Central memory CD8-positive, alpha-beta T cell (primary cell): ENCODE measurements at places on chromosomes 7 and 10.

GRCh38 chr7:41319581-41319980 is 383.3 kb downstream of the INHBA start:
- DNase-seq: no peak

DNA sequence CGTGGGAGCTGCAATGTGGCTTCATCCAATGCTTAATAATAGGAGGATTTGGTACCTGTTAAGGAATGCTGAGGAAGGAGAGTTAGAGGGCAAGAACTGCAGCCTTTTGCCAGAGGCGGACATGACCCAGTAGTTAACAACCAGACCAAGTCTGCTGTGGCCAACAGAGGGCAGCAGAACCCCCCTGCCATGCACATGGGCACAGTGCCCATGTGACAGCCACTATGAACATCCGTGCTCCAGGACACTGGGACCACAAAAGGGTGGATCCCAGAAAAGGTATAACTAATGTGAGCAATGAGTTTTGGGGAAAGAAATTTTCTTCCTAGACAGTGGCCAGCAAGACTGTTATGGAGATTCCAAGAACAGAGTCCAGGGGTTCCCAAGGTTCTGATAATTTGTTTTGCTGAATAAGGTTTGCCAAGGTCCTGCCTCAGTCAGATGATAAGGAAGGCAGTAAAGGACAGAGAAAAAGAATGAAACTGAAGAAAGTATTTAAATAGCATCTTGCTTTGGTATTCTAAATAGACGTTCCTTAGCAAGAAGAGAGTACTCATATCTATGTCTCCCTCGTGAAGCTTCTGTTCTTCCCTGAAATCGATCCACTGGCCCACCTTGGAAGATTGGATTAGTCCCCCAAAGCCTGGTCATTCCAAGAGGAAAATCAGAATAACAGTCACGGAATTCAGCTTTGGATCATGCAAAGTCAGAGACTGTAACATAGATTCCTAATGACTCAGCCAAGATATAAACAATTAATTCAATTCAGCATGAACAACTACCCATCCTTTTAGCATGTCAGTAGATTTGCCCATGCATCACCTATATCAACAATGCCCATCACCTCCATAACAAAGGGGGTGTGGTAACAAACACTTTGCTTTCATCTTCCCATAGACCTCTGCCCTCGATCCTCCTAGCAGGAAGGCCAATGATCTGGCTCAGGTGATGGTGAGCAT is 56.0 kb downstream of the LGI1 start:
- no peak for DNase-seq

DNA sequence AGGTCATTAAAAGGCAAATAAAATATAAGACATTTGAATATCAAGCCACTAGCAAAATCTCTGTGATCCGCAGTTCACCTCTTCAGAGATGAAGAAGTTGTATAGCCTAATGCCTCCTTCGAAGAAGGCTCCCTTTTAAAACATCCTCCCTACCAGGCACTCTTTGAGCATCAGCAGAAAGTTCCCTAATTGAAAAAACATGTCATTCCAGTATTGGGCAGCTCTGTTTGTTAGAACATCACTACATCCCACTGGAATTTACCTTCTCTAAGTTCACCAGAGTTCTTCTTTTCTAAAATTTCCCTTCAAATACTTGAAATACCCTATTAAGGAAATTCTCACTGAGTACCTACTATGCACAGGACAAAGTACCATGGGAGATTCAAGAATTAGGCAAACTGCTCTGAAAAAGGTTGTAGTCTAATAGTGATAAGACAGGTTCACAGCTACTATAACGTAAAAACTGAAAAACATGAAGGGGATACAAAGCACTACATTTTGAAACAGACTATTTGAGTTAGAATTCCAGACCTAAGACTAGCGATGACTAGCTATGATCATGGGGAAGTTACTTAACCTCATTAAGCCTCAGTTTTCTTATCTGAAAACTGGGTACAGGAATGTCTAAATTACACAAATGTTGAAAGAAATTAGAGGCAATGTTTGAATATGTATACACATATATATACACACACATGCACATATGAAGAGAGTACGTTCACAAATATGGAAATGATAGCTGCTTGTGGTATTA is 128.7 kb downstream of the ELAPOR2 start:
- no peak for DNase-seq

- no peak for DNase-seq
Measured at GRCh38 chr10:96618653-96619052, 31.8 kb upstream of the TM9SF3 start.

GRCh38 chr10:73814896-73815718 is 3.7 kb upstream of the NDST2 start:
- no peak for DNase-seq

DNA sequence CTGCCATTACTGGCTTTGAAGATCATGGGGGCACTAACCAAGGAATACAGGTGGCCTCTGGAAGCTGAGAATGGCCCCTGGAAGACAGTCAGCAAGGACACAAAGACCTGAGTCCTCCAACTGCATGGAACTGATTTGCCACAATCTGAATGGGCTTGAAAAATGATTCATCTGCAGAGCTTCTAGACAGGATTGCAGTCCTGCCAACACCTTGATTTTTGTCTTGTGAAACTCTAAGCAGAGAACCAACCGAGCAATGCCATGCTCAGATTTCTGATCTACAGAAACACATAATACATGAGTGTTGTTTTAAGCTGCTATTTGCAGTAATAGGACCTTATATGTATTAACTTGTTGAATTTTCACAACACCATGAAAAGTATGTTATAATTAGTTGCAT is 66.1 kb upstream of the SLC13A1 start:
- no peak for DNase-seq

DNA sequence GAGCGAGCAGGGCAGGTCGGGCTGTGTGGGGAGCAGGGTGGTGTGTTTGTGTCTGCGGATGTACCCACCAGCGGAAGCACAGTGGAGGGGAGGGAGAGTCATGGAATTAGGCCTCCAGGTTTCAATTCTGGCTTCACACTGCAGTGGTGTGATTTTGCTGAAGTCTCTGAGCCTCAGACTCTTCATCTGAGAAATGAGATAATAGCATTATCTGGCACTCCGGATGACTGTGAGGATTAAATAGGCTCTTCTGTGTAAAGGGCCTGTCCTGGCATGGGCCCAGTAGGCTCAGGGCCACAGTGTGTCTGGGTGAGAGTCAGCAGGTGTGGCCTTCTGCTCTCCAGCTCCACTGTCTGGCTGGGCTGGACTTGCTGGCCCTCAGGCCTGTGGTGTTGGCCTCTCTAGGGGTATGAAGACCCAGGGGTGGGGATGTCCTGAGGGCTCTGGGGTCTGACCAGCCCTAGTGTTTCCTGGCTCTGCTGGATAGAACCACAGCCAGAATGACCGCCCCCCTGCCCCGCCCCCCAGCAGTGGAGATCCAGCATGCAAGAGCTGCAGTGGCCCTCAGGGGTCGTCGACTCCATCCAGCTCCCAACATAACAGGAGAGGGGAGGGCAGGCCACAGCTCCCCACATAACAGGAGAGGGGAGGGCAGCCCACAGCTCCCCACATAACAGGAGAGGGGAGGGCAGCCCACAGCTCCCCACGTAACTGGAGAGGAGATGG is 178.6 kb downstream of the RPS24 start:
- DNase-seq: no peak

- no peak for DNase-seq
Measured at GRCh38 chr10:72906446-72906845, 12.9 kb downstream of the OIT3 start.

GRCh38 chr7:99498546-99498944 is 1.5 kb downstream of the ZNF394 start:
- DNase-seq: no peak

DNA sequence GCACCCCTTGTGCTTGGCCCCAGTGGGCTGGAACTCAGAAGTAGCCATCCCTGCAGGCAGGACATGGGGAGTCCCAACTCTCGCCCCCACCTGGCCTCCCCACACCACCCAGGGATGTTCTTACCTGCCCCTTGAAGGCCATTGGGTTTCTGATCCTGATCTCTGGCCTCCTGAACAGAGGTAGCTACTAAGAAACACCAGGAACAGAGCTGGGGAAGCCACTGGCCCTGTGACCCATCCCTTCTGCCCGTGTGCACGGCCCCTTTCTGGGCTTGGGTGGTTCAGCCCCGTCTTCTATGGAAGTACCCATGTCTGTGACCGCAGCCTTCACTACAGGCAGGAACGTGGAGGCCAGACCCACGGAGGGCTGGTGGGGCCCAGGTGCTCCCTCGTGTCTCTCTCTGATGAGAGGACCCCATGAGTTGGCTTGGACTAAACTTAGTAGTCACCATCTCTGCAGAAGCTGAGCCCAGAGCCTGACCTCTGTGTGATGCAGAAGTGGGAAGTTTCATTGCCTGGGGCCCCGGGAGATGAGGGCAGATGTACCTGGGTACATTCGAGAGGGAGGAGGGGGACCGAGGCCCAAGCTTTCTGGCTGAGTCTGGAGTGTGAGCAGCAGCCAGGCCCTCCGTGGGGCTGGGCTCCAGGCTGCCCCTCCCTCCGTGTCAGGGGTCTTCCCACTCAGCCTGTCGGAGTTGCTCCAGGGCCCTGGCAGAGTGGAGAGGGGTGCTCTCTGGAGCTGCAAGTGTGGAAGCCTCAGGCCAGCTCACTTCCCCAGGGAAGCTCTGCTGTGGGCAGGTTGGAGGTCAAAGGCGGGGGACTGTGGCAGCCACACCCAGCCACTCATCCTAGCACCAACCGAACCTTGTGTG is 81.0 kb downstream of the MKI67 start:
- DNase-seq: no peak

GRCh38 chr10:4051011-4051640 is 266.1 kb upstream of the KLF6 start:
- no peak for DNase-seq

DNA sequence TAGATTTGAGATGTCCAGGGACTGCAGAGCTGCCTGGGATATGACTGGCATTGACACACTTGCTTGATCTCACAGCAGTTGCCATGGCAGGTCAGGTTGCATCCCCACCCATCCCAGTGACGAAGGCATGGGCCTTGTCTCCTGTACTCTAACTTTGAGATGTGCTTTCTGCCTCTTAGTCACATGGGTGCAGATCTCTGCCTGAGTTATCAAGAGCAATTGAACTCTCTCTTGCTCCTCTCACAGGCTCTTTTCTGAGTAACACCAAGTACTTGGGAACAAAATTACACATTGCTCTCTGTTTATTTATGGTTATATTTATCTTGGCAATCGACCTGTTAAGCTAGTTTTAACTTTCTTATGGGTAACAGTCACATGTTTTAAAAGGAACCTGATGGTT is 237.3 kb downstream of the NSUN6 start:
- DNase-seq: no peak

DNA sequence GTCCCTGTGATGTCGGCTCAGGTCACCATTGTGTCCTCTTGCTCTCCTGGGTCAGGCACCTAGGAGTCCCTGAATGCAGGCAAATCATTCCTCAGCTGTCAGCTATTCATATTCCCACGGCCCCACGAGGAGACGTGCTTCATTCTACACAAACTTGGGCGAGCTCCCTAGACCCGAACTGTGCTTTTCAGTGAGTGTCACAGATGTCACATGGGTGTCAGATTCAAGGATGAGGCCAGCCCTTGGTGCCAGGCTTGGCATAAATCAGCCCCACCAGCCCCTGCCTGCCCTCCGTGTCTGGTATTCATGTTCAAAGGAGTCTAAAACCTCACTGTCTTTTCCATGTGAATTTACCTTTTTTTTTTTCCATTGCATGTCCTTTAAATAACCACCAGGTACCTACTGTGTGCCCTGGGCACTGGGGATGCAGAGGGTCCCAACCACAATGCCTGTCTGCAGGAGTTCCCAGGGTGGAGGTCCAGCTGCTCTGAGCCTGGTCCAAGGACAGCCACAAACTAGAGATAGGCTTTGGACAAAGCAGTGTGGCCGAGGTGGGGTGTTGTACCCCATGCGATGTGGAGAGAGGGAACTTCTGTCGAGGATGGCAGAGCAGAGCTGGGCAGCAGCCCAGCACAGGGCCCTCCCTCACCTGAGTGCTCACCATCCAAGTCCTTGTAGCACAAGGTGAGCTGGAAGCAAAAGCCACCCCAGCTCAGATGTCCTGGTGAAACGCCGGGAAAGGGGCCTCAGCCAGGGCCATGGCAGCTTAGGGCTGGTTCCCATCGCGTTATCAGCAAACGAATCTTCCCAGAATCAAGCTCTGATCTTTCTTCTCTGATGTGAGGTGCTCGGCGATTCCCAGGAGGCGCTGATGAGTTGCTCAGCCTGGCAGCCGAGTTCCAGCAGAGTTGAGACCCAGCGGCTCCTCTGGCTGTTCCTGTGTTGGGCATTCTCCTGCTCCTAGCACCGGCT is 611.9 kb downstream of the PTPRN2 start:
- DNase-seq: no peak

- DNase-seq: no peak
Measured at GRCh38 chr7:38006559-38006958, 86.1 kb downstream of the EPDR1 start.

DNA sequence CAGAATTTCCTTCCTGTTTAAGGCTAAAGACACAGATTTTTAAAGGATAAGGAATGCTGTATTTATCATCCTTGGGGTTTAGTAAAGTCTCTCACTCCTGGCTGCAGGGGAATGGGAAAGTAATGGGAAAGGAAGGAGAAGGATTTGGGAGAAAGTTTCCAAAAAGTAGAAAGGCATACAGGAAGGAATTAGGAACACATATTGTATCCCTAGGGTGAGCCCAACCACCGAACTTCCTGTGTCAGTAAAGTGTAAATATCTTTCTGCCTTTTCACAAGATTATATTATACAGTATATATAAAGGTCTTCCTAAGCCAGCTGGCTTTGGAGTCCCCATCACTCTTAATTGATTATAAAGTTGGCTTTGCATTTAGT is 12.0 kb upstream of the UBE2D1 start:
- DNase-seq: no peak

DNA sequence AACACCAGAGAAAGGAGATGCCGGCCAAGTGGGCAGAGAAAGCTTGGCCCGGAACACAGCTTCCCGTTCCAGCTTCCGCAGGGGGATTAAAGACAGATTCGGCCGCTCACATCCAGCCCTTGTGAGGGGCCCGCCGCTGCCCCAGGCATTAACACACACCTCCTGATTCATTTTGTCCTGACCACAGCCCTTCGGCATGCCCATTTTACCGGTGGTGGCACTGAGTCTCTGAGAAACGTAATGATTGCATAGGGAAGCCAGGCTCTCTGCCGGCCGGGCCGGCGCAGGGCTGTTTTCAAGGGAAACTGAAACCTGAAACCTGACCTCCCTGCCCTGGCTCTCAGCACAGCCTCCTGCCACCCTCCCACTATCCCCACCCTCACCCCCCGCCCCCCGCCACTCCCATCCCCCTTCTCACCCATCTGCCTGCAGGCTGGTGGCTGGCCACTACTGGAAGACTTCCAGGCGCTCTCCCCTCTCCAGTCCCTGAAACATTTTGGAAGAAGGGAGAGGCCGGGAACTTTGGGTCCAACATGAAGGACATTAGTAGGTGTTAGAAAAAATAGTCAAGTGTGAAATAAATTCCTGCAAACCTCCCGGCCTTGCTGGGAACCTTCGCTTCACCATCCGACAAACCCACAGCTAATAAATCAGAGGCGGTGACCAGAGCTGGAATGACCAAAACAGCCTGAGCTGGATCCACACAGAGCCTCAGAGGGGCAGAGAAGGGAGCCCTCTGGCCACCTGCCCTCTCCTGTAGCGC is 83.5 kb upstream of the CUX1 start:
- DNase-seq: no peak

DNA sequence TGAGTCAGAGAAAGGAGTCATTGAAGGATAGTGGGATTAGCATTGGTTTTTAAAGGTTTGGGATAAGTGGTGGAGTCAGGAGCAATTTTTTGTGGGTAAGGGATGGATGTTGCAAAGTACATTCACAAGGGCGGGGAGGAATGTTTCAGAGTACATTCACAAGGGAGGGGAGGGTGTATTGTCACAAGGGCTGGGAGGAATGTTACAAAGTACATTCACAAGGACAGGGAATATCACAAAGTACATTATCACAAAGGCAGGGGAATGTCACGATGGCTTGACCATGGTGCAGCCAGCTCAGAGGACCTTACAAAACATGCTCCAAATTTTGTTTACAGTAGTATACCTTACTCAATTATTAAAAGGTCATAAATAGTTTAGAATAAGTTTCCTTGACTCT is 30.3 kb downstream of the C1GALT1 start:
- no peak for DNase-seq
